RCC 7860 (cell line): ENCODE measurements at places on chromosomes 16 and 17.

DNA sequence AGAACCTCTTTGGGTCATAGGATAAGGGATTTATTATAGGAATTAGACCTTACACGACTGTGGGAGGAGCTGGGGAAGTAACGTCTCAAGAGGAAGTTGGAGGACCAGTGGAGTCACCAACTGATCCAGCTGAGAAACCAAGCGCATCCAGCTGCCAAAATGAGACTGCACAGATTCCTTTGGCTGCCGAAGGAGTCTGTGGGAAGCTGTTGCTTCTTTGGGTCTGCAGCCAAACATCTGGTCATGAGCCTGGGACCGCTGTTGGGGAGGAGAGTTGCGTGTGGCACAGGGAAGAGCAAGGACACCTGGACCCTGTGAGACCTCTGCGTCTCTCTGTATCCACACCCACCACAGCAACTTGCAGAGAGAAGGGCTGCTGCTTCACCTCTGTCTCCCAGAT lies 2.4 kb upstream of the NACA2 start:
- peak; percentile 42 for DNase-seq

DNA sequence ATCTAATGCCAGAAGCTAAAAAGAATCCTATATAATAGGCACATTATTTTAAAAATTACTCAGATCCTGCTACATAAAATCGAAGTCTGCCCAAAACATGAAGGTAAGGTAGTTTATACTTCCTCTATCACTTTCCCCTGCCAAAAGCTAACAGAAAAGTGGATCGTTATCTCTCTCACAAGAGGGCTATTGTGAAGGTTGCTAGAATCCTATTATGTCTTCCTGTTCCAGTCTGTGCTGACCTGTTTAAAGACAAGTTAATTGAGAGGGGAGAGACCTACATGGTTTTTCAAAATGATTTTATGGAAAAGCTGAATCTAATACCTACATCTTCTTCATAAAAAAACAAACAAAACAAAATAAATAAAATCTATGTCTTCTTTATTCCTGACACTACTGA lies 1410.9 kb upstream of the CDH8 start:
- DNase-seq: no peak

GRCh38 chr16:22859925-22860324 lies 46.0 kb downstream of the HS3ST2 start:
- no peak for DNase-seq

DNA sequence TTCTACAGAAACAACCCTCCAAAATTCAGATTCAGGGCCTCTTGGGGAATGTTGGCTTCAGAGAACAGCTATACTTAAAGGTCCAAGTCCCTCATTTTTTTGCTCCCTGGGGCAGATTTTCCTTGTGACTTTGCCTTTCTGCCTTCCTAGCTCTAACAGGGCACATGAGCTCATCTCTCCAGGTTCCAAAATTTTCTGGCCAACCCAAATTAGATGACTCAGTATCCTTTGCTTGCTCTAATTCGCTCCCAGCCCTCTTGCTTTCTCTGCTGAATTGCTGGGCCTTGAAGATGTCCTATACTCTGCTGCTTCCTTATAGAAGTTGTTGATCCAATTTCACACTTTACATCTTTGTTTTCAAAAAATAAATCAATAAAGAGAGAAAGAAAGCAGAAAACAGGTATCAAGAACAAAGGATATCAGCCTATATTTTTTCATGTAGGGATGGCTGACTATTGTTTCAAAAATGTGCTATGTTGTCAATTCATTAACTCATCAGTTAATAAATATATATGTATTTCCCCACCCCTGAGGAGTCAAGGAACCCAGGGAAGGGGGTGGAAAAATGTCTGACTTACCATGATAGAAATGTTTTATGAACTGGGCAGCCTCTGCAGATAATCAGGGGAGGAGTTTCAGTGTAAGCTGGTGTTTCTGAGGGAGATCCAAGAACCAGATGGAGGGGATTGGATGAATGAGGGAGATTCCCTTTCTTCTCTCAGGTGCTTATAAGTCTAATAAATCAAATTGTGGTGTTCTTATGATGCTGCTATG lies 1.0 kb upstream of the KRTAP4-2 start:
- no peak for DNase-seq

GRCh38 chr16:54125751-54126655 lies 160.6 kb downstream of the IRX3 start:
- no peak for DNase-seq

GRCh38 chr17:71032746-71033273 lies 863.5 kb downstream of the KCNJ2 start:
- no peak for DNase-seq

DNA sequence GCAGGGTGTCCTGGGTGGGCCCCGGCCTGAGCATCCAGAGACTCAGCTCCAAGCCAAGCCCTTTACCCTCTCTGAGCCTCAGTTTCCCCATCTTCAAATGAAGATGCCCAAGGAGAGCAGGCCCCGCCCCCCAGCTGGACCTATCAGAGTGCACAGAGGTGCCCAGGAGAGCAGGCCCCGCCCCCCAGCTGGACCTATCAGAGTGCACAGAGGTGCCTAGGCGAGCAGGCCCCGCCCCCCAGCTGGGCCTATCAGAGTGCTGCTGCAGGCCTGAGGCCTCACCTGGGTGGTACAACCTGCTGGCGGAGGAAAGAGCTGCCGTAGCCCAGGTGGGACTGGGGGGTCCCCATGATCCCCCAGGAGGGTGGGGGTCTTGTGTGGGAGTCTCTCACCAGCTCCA lies 3.4 kb upstream of the SSTR5 start:
- no peak for DNase-seq

GRCh38 chr16:9885467-9885866 lies 296.8 kb downstream of the GRIN2A start:
- DNase-seq: no peak

- no peak for DNase-seq
These were observed 144.6 kb downstream of the C16orf95 start for GRCh38 chr16:87172632-87173031.

- DNase-seq: no peak
These were observed 388.0 kb upstream of the TNRC6C start for GRCh38 chr17:77570565-77570898.
